ENCODE measurements at places on chromosomes 1 and 21.
A peak's percentile ranks its signal among the peaks of the same experiment; 100 is the strongest.

DNA sequence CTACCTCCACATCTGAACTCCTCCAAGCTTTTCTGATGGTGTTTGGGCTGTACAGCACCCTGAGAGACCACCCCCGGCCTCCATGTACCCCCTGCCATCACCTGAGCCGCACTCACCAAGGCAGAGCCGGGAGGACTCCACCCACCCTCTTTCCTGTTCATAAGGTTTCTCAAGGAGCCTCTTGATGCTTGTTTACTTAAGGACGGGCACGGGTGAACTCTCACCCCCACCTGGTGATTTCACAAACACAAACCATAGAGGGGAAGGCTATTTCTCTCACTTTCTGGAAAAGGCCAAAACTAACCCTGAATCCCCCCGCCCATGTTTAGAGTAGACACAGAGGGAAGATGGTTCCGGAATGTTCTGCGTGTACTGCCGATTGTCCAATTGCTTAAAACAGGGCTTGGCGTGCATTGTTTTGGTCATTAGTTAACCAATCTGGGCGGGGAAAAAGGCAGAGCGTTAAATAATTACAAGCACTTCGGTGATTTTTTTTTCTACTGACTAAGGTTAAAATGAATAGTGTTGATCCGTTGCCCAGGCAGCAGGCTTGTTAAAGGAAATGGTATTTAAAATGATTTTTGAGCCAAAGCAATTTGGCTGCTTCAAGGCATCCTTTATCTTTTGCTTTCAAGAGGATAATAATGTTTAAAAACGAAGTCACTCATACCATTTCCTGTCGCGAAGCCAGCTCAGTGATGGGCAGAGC, 279.8 kb upstream of the VAMP3 start:
- DNase-seq: no peak

DNA sequence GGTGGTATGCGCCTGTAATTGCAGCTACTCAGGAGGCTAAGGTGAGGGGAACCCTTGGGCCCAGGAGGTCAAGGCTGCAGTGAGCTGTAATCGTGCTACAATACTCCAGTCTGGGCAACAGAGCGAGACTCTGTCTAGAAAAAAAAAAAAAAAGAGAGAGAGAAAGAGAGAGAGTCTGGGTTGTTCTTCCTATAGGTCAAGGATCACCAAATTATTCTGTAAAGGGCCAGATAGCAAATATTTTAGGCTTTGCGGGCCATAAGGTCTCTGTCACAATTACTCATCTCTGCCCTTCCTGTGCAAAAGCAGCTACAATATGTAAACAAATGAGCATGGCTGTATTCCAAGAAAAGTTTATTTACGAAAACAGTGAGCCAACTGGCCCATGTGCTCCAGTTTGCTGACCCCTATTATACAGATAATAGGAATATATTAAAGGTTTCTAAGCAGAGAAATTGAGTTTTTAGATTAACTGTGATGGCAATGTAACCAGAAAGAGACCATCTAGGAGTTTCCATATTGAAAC, 2.1 kb downstream of the SASS6 start:
- no peak for DNase-seq

GRCh38 chr1:225318706-225319575, 108.9 kb downstream of the LBR start:
- DNase-seq: no peak

DNA sequence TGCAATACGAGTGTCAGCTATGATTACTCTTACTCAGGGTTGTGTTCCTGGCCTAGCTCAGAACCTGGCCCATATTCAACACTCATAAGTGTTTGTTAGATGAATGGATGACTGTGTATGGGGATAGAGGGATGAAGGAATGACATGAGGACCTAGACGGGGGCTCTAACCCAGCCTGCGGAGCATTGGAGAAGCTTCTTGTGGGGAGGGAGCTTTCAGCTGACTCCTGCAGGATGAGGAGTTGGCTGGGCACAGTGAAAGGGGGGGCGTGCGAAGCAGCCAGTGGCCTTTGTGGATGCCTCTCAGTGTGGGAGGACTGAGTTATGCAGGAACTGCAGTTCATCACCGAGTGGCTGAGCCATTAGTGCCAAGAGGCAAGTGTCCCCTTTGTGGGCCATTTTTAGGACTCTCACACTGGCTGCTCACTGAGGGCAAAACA, 1.2 kb upstream of the EXTL1 start:
- no peak for DNase-seq

DNA sequence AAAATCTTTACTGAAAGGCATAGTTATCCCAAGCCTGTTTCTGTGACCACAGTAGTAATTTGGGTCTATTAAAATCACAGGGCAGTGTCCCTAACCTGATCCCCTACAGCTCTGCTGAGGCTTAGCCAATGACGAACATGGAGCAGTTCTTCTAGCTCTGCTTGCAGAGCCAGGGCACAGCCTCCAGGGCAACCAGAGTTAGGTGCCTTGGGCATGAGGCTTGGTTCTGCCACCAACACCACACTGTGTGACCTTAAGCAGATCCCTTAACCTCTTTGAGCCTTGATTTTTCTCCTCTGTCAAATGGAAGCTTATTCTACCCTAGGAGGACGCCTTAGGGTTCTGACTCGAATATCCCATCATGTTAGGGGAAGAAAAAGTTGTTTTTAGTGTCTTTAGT, 86.7 kb upstream of the TLR5 start:
- DNase-seq: no peak

- no peak for DNase-seq
Measured at GRCh38 chr1:188514917-188515316, 1686.2 kb downstream of the PLA2G4A start.

DNA sequence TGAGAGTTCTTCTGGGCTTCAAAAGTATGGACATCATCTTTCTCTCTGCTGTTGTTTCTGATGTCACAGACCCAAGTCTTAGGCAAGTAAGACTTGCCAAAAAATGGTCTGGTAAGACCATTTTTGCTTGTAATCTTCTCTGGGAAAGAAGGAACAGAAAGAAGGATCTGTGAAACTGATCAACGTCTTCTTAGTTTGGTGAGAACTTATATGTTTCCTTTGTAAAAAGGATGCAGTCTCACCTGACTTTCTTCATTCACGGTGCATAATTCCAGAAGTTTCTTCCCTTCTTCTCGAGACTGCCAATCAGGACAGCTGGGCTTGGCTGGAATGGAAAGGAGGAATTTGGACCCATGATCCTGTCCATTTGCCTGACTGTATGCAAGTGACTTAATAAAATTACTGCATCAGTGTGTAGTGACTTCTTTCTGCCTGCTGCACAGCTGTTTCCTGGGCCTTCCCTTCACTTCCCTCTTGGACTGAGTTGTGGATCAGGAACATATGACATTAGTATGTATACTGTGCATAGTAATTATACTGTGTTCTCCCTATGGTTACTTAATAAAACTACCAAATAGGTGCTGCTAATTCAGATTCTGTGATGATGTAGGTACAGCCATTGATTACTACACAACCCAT, 7.6 kb upstream of the DENND1B start:
- DNase-seq: no peak

GRCh38 chr1:77874804-77875445, 13.5 kb upstream of the NEXN start:
- DNase-seq: no peak

DNA sequence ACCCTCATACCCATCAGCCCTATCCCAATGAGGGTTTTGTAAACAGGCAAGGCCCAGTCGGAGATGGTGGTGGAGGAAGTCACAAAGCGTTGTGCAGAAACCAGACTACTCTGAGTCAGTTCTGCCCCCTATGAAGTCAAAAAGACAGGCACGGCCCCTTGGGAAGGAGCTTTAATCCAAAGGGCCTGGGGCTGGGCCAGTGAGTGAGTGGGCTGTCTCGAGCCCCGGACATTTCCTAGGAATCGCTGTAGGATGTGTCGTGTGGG, 442 bp upstream of the AHCYL1 start:
- DNase-seq: no peak

DNA sequence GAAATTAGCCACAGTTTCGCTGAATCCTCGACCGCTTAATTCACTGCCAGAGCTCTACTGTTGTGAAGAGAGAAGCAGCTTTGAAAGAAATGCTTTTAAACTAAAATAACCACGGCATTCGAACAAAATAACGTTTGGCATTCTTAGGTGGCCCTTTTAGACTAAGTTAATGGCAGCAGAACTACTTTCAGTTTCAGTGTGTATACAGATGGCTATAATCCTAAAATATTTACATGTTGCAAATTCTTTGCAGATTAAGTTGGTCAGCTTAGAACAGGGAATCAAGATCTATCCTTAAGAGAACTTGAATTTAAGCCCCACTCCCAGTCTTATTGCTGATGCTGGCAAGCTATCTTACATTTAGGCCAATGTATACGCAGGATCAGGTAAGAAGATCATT, 62.7 kb downstream of the ADSS2 start:
- no peak for DNase-seq

GRCh38 chr1:21497466-21498061, 11.7 kb upstream of the ALPL start:
- no peak for DNase-seq

DNA sequence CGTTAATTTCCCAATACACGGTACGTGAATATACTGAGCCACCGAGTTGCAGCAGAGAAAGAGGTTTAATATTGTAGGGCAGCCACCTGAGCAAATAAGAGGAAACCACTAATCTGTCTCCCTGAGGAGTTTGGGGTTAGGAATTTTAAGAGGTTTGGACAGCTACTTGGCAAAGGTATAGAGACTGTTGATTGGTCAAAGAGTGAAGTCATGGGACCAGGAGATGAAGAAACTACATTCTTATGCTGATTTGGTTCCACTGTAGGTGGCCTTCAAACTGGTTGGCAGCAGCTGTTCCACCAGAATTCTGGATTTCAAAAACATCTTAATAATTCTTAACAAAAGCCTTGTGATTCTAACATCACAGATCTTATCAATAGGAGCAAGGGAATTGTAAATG, 485.4 kb upstream of the PRMT6 start:
- DNase-seq: no peak

DNA sequence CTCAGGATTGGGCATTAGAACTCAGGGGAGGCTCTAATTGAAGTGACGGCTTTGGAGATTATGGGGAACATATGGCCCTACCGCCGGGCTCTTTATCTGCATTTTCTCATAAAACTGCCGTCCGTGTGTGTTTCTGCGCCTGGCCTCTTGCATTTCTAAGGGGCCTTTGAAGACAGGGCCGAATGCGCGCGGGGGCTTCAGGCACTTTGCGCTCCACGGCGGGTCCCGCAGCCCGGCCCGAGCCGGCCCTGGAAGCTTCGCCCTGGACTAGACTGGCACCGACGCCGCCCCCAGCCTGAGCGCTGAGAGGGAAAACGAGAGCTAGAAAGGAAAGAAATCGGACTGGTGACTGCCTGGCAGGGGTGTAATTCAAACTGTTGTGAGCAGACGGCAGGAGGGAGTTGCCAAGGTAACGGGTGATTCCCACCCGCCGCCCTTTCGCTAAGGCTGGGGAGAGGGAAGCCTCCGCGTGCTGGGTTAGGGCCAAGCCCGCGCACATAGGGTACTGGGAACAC, 120.7 kb downstream of the LMX1A start:
- peak; percentile 55 for DNase-seq

DNA sequence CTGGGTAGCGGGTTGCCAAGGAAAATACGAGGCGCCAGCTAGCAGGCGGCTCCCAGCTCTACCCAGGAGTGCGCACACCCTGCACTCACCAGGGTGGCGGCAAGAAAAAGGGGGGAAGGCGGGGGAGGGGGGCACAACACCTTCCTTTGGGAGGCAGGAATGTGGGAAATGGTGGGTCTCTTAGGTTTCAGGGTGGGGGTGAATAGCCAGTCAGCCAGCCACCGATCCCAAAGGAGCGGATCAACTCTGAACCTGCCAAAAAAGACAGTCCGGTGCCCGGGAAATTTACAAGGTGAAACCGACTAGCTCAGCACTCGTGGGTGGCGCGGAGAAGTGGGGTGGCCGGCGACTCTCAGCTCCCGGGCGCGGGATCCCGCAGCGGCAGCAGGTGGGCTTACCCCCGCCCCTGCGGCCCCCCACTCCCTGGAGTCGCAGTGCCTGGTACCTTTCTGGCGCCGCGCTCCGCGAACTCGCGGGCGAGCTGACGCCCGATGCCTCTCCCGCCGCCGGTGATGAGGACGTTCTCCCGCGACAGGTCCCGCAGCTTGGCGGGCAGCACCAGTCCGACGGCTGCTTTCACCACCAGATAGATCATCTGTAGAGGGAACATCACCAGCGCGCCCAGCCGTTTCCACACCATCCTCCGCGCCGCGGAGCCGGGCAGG, 1.2 kb downstream of the DHRS3 start:
- no peak for DNase-seq

DNA sequence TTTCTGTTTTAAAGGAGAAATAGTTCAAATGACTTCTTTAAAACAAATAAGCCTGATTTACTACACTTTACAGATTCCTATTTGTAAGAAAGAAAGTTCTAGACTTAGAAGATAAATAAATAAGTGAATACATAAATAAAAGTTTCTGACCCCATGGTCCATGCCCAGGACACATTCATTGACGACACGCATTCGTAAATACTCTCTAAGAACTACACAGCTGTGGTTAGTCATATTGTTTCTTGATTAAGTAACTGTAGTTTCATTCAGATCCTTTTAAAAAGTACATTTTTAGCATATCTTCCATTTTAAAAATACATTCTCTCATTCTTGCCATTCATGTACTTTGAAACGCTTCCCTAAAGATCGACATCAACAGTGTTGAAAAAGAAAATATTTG, 497.4 kb downstream of the SETD4 start:
- DNase-seq: no peak

GRCh38 chr1:41559331-41559730, 74.8 kb upstream of the EDN2 start:
- DNase-seq: no peak

DNA sequence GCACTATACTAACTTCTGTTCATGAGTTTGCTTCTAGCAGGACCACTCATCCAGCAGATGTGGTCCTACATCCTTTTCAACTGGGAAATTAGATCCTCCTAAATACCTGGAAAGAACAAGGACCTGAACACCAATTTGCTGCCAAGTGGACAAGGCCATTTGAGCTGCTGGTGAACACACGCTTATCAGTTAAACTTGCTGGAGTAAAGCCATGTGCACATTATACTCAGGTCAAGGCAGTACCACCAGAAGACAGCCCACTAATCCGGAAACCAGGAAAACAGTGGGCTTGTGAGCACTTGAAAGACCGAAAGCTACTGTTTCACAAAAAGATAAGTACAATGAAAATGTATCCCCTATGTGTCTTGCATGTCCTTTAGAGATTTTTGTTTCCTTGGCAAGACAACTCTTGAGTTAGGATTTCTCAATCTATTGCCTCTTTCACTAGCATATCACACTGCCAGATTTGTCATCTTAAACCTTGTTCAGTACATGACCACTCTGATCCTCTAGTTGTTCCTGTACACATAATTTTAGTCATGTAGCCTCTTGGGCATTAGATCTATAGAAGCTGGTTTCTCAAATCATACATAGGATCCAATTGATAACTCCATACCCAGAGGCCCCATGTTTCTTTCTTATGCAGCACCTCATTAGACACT, 4.5 kb upstream of the REN start:
- no peak for DNase-seq

All from right forelimb (tissue), 1 donor.